ENCODE measurements at places on chromosomes 4 and X. TPM values are rescaled to one million over a fixed set of nuclear protein-coding genes. Genes with fewer than 3 reads are reported as not detected.

Gene UCP1
- total RNA-seq: 0.29 TPM

Gene HPGDS
- 0.98 TPM for total RNA-seq

Gene ZAR1
- total RNA-seq: not detected

Gene FGB
- total RNA-seq: not detected

Gene ODAPH
- total RNA-seq: not detected

Gene F8A2
- not detected for total RNA-seq

Gene PLP2
- total RNA-seq: 23.4 TPM

Gene TSPAN5
- total RNA-seq: 17.7 TPM

Gene SSX3
- total RNA-seq: not detected

Gene MAGEA2B
- total RNA-seq: not detected

Gene UGT8
- total RNA-seq: 14.9 TPM

Gene GPR143
- total RNA-seq: 3.4 TPM

Gene XAGE2
- total RNA-seq: not detected

Gene HS6ST2
- total RNA-seq: 1.3 TPM

Gene PF4V1
- total RNA-seq: not detected

Gene TRMT44
- total RNA-seq: 47.7 TPM

Gene CXCL1
- 0.80 TPM for total RNA-seq

Gene PLP1
- total RNA-seq: 1.3 TPM

Gene KLHL13
- total RNA-seq: 21.3 TPM

Gene RHOXF1
- total RNA-seq: not detected

Gene PAK3
- 21.1 TPM for total RNA-seq

Gene ABCB7
- 75.8 TPM for total RNA-seq

Gene NWD2
- total RNA-seq: 0.48 TPM

Gene PPA2
- 70.9 TPM for total RNA-seq

Gene STS
- 17.0 TPM for total RNA-seq

Gene F8A3
- total RNA-seq: 14.4 TPM

Gene NUDT10
- 1.3 TPM for total RNA-seq

Gene GRXCR1
- total RNA-seq: not detected

Gene BEX5
- 1.6 TPM for total RNA-seq

Gene POF1B
- 19.5 TPM for total RNA-seq

Gene P2RY8
- 3.2 TPM for total RNA-seq

Gene TBC1D8B
- total RNA-seq: 7.9 TPM

Gene GAB3
- total RNA-seq: 5.3 TPM

Gene HMX1
- total RNA-seq: not detected

Gene SYTL4
- total RNA-seq: 25.2 TPM

Gene RBM47
- 89.5 TPM for total RNA-seq

Gene PPP1R2C
- not detected for total RNA-seq

Gene XAGE1A
- total RNA-seq: not detected

Gene FAM193A
- total RNA-seq: 24.7 TPM

Gene USP17L28
- total RNA-seq: not detected

Gene GATA1
- total RNA-seq: not detected

Gene ANK2
- total RNA-seq: 36.7 TPM

Gene CDKL2
- total RNA-seq: 1.6 TPM

Gene UGT2B15
- not detected for total RNA-seq
